ENCODE measurements at places on chromosomes 6 and 20. TPM values are rescaled to one million over a fixed set of nuclear protein-coding genes. Genes with fewer than 3 reads are reported as not detected.

THBD gene
- 7.2 TPM for total RNA-seq

UNC5CL gene
- not detected for total RNA-seq

EBF4 gene
- total RNA-seq: 1.8 TPM

TMEM170B gene
- total RNA-seq: 1.8 TPM

IL17F gene
- total RNA-seq: not detected

MAS1 gene
- under 0.01 TPM for total RNA-seq

MATN4 gene
- total RNA-seq: not detected

TFAP2C gene
- not detected for total RNA-seq

GRM1 gene
- not detected for total RNA-seq

TCP11 gene
- 0.46 TPM for total RNA-seq

LY6G6F gene
- total RNA-seq: not detected

ZSWIM3 gene
- 6.0 TPM for total RNA-seq

FAM83C gene
- not detected for total RNA-seq

ZNF165 gene
- 0.30 TPM for total RNA-seq

PI16 gene
- 0.59 TPM for total RNA-seq

TIAM2 gene
- total RNA-seq: 9.1 TPM

PRDM1 gene
- 8.0 TPM for total RNA-seq

LY6G5C gene
- total RNA-seq: 0.51 TPM

MYH7B gene
- not detected for total RNA-seq

ZNF292 gene
- total RNA-seq: 37.6 TPM

COL12A1 gene
- total RNA-seq: 534 TPM

TTBK1 gene
- total RNA-seq: 0.05 TPM

MYCT1 gene
- total RNA-seq: 0.46 TPM

STX11 gene
- 1.2 TPM for total RNA-seq

EEF1A2 gene
- total RNA-seq: 3.9 TPM

BPIFA3 gene
- not detected for total RNA-seq

APCDD1L gene
- total RNA-seq: 92.5 TPM

PREX1 gene
- total RNA-seq: 2.1 TPM

PRDM13 gene
- not detected for total RNA-seq

HLA-F gene
- total RNA-seq: 8.0 TPM
